ENCODE measurements at places on chromosomes 5 and 9.

DNA sequence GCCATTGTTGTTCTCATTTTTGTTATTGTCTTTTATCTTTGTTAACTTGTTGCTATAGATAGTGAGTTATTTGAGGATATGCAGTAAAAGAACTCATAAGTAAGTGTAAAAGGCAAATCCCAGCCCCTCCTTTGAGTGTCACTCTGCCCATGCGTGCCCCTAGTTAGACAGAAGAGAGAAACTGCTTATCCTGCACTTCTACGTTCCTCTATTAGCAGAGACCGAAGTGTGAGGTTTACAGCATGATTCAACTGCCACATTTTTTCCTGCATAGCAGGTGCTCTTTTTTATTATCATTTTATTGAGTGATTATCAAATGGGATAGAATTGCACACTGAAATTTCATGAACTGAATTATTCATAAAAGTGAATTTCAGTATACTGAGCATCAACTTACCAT, 12.0 kb upstream of the DNAH5 start:
- H3K27ac ChIP-seq: no peak overlapping the region
- no peaks in the 10 kb centered on the region for H3K4me1 ChIP-seq
- H3K36me3 ChIP-seq: no peaks in the 10 kb centered on the region
- H3K27me3 ChIP-seq: no peaks in the 10 kb centered on the region
- DNase-seq: no peak

GRCh38 chr9:134258332-134258731, 67.9 kb upstream of the RXRA start:
- no peaks in the 10 kb centered on the region for H3K27me3 ChIP-seq
- H3K27ac ChIP-seq: no peak overlapping the region
- no peak overlapping the region for H3K4me3 ChIP-seq
- H3K36me3 ChIP-seq: no peaks in the 10 kb centered on the region
- no peaks in the 10 kb centered on the region for H3K4me1 ChIP-seq
- no peak for DNase-seq

DNA sequence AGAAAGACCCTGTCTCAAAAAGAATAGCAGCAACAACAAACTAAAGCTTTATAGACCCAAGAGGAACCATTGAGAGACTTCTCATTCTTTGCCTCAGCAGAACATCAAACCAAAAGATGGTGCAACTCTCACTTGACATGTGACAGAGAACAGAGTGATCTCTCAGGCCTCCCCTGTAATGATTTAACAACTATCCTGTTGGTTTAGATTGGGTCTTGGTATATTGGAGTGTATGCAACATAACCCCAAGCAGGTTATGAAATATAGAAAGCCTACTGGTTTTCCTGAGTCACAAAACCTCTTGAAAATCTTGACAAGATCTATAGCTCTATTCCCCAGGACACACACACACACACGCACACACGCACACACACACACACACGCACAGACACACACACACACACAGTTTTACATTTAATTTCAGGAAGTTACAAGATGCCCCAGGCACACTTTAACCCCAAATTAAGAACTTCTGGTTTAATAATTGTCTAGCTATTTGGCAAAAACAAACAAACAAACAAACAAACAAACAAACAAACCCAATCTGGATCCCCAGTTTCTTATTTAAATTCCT, 6.5 kb upstream of the FGF1 start:
- H3K27ac ChIP-seq: no peak overlapping the region
- no peak overlapping the region for H3K4me3 ChIP-seq

- H3K4me3 ChIP-seq: no peak overlapping the region
- no peaks in the 10 kb centered on the region for H3K27me3 ChIP-seq
- DNase-seq: no peak
Observed at GRCh38 chr5:172285226-172286143, 1.9 kb upstream of the UBTD2 start.

DNA sequence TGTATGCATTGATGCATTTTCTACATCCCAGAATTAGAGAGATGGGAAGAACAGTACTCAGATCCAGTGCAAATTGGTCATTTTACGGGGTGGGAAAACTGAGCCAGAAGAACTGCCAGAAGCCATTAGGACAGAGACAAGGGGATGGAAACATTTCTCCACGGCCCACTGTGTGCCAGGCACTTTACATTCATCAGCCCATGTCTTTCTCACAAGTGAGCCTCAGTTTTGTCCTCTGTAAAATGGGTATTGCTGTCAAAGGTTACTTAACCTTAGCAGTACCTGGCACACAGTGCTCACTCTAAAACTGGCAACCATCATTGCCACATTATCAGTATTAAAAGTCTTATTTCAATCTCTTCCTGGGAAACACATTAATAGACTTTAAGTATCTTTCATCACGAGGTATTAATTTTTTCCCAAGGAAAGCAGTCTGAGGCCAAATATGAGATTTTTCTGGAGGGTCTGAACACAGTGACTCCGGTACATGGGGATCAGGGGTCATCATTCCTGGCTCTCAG, 5.2 kb downstream of the DUSP1 start:
- no peaks in the 10 kb centered on the region for H3K27me3 ChIP-seq
- H3K36me3 ChIP-seq: peaks cover 8% of the 10 kb centered on the region
- DNase-seq: no peak
- H3K4me3 ChIP-seq: no peak overlapping the region
- peaks cover 4% of the 10 kb centered on the region for H3K4me1 ChIP-seq

DNA sequence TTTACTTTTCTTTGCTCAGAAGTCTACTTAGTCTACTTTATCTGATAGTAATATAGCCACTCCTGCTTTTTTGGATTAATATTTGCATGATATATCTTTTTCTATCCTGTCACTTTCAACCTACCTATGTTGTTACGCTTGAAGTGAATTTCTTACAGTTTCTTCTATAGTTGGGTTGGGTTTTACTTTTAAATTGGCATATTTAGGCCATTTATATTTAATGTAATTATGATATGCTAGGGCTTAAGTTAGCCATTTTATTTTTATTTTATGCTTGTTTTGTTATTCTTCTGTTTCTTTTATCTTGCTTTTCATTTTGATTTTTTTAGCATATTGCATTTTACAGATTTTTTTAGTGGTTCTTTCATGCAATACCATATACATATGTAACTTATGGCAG, 164.7 kb downstream of the AOPEP start:
- H3K36me3 ChIP-seq: no peaks in the 10 kb centered on the region
- no peaks in the 10 kb centered on the region for H3K27me3 ChIP-seq
- H3K4me1 ChIP-seq: no peaks in the 10 kb centered on the region
- no peak overlapping the region for H3K4me3 ChIP-seq

GRCh38 chr5:139458580-139459407, 3.7 kb downstream of the ECSCR start:
- DNase-seq: no peak
- H3K27ac ChIP-seq: no peak overlapping the region
- H3K36me3 ChIP-seq: no peaks in the 10 kb centered on the region
- peaks cover 9% of the 10 kb centered on the region for H3K4me1 ChIP-seq

- H3K27ac ChIP-seq: no peak overlapping the region
- H3K36me3 ChIP-seq: no peaks in the 10 kb centered on the region
- H3K27me3 ChIP-seq: no peaks in the 10 kb centered on the region
- H3K4me1 ChIP-seq: no peaks in the 10 kb centered on the region
- no peak for DNase-seq
Observed at GRCh38 chr9:80690349-80690939, 998.9 kb downstream of the TLE1 start.

GRCh38 chr9:80561526-80561925, 989.8 kb downstream of the TLE4 start:
- no peak for DNase-seq
- H3K4me1 ChIP-seq: no peaks in the 10 kb centered on the region
- no peaks in the 10 kb centered on the region for H3K36me3 ChIP-seq
- no peak overlapping the region for H3K4me3 ChIP-seq
- no peaks in the 10 kb centered on the region for H3K27me3 ChIP-seq

GRCh38 chr9:99335280-99335679, 113.2 kb downstream of the SEC61B start:
- no peak overlapping the region for H3K4me3 ChIP-seq
- H3K4me1 ChIP-seq: no peaks in the 10 kb centered on the region
- no peaks in the 10 kb centered on the region for H3K36me3 ChIP-seq
- no peak for DNase-seq
- H3K27me3 ChIP-seq: no peaks in the 10 kb centered on the region

DNA sequence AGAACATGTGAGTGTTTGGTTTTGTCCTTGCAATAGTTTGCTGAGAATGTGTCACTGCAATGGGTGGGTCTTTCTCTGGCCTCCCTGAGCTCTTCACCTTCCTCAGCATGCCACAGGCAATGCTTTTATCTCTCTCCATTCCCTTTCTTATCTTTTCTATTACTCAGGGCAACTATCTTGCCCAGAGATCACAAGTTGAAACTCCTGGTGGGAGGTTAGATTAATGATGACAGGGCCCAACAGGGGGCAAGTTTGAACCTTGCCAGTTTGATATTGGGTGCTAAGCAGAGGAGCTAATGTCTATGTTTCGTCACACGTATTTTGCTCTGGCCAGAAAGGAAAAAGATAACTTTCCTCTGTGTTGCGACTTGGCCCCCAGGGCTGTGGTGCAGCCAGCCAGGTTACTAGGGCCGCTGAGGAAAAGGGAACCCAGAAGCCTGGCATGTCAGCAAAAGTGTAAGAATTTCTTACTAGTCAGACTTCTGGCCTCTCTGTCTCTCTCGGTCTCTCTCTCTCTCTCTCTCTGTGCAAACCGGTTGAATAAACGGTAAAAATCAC, 299.3 kb upstream of the POU5F2 start:
- H3K27me3 ChIP-seq: no peaks in the 10 kb centered on the region
- no peak overlapping the region for H3K4me3 ChIP-seq
- H3K27ac ChIP-seq: no peak overlapping the region
- no peak for DNase-seq

GRCh38 chr5:153043886-153044285, 446.6 kb upstream of the GRIA1 start:
- H3K27me3 ChIP-seq: no peaks in the 10 kb centered on the region
- DNase-seq: no peak
- H3K4me1 ChIP-seq: no peaks in the 10 kb centered on the region
- no peaks in the 10 kb centered on the region for H3K36me3 ChIP-seq
- H3K27ac ChIP-seq: no peak overlapping the region
- H3K4me3 ChIP-seq: no peak overlapping the region

GRCh38 chr5:67334373-67334772, 137.8 kb upstream of the CD180 start:
- no peak overlapping the region for H3K4me3 ChIP-seq
- H3K27ac ChIP-seq: no peak overlapping the region
- no peaks in the 10 kb centered on the region for H3K36me3 ChIP-seq
- H3K4me1 ChIP-seq: no peaks in the 10 kb centered on the region

DNA sequence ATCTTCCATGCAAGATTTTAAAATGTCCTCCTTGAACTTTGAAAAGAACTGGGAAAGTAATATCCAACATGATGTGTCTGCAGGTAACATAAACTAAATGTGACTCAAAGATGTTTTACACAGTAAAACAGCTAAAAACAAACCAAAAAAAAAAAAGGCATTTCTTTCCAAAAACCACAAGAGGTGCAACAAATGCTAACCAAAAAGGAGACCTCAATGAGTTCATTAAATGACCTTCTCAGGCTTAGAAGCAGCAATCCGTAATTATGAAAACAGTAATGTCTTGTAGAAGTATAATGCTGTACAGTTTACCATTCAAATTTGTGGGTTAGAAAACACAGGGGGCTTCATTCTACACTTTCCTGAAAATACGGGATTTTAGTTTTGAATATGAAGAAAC, 2.5 kb downstream of the RNF145 start:
- H3K4me3 ChIP-seq: no peak overlapping the region
- H3K27ac ChIP-seq: no peak overlapping the region
- no peak for DNase-seq

Measured in iPS DF 6.9 (cell line).